ENCODE measurements at places on chromosomes 7 and 10.

DNA sequence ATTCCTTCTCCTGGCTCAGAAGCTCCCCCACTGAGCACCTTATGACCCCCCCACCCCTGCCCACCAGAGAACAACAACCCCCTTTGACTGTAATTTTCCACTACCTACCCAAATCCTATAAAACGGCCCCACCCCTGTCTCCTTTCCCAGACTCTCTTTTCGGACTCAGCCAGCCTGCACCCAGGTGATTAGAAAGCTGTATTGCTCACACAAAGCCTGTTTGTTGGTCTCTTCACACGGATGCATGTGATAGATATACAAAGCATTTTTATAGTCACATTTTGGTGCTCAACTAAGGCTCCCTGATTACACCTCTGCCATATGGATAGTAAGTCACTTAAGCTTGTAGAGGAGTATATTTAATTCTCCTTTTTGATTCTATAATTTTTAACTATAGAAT is 985.8 kb downstream of the REEP3 start:
- ATAC-seq: no peak

DNA sequence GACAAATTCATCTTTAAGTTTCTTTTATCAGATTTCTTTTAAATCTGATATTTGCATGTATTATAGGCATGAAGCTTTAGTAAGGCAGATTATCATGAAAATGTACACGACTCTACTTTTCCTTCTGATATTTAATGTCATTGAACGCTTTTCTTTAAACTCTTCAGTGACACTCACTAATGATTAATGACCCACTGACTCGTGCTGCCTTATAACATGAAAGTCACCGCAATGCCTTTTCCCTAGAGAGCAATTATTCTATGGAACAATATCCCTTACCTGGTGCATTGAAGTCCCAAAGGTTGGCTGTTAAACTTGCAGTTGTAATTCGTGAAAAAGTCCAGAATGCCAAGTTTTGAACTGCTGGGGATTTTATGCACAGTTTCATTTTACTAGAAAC is 33.4 kb upstream of the HGF start:
- ATAC-seq: no peak

DNA sequence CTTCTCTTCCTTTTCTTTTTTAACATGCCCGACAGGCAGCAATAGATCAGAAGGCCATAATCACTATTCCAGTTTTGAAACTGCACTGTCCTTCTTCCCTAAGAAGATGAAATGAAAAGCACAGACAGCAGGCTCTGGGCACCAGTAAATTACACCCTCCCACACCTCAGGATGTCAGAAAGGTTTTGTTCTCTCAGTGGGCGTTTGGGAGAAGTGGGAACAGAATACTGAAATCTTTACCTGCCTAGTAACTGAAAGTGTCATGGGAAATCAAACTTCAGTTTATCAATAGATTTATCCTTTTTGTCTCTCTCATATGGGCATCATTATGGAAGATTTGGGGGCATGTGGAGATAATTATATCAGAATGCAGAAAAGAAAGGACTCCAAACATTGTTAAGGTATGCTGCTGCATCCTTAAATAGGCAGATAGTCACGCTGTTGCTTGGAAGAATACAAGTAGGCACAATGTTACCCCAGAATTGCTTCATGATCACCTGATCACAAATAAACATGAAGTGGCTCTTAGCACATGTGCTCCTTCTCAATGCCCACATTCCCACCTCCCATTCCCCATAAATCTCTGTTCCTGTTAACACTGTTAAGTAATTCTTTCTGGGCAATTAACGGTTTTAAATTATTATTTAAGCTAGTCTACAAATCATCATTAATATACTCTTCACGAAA is 113.3 kb downstream of the DOCK4 start:
- no peak for ATAC-seq

DNA sequence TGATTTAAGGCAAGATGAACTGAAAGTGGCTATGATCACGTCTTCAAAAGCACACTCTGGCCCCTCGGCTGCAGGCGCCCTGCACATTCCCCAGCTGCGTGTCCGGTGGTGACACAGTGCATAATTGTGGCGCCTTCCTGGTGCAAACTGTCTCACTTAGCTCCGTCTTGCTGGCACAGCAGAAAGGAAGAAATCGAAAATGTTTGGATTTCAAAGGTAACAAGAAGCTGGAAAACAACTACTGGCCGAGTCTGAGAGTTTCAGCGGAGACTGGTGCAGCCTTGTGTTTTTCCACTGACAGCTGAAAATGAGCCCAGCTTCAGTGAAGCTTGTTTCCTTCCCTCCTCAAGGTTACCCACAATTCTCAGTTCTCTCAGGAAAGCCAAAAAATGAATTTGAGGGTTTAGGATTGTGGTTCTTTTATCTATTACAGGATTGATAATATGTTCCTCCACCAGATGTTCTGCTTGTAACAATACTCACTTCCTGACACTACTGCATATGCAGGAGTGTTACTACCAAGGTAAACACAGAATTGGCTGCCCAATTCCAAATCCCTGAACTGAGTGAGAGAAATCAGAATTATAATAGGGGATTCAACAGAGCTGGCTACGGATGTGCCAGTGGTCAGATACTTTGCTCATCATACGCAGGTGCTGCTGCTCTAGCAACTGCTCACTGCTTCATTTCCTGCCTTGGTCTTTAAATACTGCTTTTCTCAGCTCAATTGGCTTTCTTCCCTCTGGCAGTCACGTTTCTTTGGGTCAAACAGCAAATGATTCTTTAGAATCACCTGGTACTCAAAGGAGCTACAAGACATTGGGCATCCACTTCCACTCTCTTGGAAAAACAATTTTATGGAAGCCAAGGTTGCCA is 63.7 kb downstream of the TRUB1 start:
- peak; percentile 41 for ATAC-seq

DNA sequence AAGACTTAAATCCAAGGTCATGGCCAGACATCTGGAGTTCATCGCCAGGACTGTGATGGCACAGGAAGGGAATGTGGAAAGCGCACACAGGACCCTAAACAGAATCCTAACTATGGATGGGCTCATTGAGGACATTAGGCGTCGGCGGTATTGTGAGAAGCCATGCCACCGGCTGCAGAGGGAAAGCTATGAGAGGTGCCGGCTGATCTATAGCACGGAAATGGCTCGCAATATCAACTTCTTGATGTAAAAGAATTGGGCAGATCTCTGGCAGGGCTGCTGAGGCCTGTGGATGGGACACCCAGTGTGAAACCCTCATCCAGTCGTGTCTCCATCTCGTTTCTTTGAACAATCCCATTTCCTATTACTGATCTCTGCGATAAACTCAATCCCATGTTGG is 6.3 kb upstream of the CTBP2 start:
- ATAC-seq: no peak

DNA sequence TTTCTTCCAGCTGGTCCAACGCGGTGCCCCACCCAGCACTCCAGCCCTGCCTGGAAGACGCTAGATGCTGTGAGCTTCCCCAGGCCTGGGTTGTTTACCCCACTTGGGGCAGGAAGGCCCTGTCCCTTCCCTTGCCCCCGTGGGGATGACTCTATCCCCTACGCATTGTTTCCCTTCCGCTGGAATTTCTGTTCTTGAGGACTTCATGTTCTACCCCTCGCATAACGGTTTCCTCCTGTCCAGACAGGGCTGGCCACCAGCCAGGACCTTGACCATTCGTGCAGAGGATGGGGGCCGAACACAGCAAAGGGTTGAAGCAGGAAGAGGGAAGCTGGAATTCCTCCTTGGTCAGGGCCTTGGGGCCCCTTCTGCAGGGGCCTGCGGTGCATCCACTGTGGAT is 14.7 kb upstream of the SERPINE1 start:
- peak; percentile 63 for ATAC-seq

- no peak for ATAC-seq
These were observed 262.8 kb upstream of the PCDH15 start for GRCh38 chr10:55063811-55064210.

GRCh38 chr10:78565841-78566240 is 502.9 kb upstream of the ZMIZ1 start:
- no peak for ATAC-seq

DNA sequence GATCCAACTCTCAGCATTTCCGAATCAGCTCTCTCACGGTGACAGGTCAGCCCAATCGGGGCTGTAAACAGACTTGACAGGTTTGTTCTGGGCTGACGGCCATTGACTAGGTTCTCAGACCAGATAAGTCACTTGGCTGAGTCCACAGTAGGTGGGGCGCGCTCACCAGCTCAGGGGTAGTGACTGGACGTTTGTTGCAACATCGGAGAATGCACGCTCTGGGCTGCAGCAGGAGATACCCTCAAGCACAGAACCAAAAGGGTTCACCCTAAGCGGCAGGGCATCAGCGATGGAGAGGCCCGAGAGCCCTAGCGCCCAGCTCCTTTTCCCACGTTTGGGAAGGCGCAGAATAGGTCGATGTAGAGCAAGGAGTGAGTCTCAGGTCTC is 1.8 kb downstream of the KLLN start:
- peak; percentile 37 for ATAC-seq

- no peak for ATAC-seq
These were observed 107.2 kb upstream of the FAM133B start for GRCh38 chr7:92697414-92697813.

DNA sequence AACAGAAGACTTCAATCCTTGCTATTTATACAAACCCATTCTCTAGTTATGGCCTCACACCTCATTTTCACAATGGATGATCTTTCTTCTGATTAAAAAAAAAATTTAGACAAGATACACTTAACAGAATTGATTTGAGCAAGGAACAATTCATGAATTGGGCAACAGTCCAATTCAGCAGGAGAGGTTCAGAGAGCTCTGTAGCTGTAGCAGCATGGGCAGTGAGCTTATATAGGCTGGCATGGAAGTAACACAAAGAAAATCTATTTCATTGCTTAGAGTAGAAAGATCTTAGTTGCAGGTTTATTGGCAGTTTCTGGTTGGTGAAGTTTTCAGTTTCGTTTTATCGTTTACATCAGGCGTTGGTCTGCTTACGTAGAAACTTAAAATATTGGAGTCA is 23.0 kb upstream of the LRGUK start:
- no peak for ATAC-seq

GRCh38 chr10:72355214-72355555 is 466 bp upstream of the DNAJB12 start:
- ATAC-seq: no peak

DNA sequence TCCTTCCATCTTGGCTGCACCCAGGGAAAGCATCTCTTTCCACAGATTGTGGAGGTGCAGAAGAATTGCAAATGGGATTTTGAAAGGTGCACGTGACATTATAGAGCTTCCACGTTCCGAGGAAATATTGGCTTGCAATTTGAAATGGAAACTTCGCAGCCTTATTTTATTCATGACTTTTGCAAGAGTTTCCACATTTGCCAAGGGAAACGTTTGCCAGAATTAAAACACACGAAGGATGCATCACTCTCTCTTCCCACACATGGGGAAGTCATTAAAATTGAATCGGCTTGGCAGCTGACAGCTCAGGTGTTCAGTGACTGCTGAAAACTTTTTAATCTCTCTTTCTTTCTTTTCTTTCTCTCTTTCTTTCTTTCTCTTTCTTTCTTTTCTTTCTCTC is 475.4 kb upstream of the IGFBP3 start:
- ATAC-seq: peak; percentile 19

DNA sequence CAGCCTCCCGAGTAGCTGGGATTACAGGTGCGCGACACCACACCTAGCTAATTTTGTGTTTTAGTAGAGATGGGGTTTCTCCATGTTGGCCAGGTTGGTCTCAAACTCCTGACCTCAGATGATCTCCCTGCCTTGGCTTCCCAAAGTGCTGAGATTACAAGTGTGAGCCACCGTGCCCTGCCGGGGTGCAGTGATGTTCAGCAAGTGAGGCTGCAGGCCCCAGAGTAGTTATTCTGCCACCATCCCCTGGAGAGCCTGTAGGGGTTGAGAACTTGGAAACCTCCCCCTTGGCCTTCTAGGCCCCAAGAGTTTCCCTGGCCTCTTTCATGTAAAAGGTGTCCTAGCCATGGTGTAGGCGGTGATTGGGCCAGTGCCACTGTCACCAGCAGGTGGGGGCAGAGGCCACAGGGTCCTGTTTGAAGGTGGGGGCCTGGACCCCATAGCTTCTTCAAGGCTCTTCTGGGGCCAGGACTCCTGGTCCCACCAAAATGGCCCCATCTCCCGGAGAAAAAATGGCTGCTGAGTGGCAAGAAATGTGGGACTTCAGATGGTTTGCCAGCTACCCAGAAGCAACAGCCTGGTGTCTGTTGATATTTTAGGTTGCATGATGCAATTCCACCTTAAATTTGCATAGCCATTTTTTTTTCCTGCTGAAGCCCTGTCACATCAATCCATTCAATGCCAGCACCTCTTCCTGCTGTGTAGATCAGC is 25.5 kb upstream of the INMT start:
- ATAC-seq: no peak

GRCh38 chr7:3282457-3282856 is 18.6 kb upstream of the SDK1 start:
- peak; percentile 84 for ATAC-seq

DNA sequence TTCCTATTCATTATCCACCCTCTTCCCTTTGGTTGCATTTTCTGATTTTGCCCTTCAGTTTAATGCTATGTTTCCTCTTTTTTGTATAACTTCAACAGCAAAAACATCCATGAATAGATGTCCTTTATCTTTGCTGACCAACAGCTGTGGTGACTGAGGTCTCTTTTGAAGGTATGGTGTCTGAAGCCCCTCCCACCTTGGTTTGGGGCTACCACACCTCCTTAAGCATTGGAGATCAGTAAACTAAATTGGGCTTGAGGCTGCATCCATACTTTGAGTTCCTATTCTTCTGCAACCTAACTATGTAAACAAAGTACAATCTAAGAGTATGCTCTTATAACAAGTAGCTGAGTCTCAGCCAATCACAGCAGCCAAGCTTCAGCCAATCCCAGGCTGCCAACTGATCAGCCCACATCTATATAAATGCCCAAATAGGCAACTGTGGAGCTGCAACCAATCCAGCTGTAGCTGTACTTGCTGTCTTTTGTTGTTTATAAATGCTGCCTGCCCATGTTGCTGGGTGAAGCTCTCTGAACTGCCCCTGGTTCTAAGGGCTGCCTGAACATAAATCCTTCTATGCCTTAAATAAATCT is 69.4 kb upstream of the PDLIM1 start:
- no peak for ATAC-seq

- no peak for ATAC-seq
These were observed 21.9 kb upstream of the GDF10 start for GRCh38 chr10:47278152-47278473.

DNA sequence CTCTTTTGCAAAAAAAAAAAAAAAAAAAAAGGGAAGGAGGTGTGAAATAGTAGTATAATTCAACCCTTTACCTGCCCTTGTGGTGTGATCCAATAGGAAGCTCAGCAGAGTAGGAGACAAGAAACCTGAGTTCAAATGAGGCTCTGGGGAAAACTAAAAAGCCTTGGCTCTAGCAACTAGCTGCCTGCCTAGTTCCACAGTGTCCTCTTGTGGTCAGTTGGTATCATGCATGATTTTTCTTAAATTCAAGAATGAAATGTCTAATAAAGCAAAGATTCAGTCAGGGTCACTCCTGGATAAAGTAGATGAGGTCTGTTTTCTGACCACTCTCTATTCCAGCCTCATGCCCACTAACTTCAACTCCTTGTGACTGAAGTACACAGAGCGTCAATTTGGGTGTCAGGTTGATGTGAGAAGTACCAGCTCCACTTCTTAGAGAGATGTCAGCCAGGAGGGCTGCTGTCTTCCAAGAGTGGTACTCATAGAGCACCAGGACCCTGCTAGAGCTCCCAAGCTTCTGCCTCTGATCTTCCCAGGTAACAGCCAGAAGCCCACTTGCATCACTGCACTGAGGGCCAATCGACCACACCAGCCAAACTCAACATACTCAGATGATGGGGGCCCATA is 10.5 kb downstream of the LSM5 start:
- no peak for ATAC-seq

Data from gastroesophageal sphincter (tissue), 4 donors.